Stimulated activated naive B cell treated with anti-CD40 and anti-IgM and Interleukin-4, amounts not matched to agents 10 μg/mL and 1 μg/mL and 100 μg/mL, for 72 hours (primary cell): ENCODE measurements at places on chromosomes 5 and 9.

GRCh38 chr5:186091-187041, 4.9 kb upstream of the LRRC14B start:
- no peaks in the 10 kb centered on the region for H3K36me3 ChIP-seq
- H3K27ac ChIP-seq, result no peak overlapping the region
- no peak overlapping the region for H3K4me3 ChIP-seq
- peaks cover 25% of the 10 kb centered on the region for H3K4me1 ChIP-seq
- DNase-seq, result no peak

DNA sequence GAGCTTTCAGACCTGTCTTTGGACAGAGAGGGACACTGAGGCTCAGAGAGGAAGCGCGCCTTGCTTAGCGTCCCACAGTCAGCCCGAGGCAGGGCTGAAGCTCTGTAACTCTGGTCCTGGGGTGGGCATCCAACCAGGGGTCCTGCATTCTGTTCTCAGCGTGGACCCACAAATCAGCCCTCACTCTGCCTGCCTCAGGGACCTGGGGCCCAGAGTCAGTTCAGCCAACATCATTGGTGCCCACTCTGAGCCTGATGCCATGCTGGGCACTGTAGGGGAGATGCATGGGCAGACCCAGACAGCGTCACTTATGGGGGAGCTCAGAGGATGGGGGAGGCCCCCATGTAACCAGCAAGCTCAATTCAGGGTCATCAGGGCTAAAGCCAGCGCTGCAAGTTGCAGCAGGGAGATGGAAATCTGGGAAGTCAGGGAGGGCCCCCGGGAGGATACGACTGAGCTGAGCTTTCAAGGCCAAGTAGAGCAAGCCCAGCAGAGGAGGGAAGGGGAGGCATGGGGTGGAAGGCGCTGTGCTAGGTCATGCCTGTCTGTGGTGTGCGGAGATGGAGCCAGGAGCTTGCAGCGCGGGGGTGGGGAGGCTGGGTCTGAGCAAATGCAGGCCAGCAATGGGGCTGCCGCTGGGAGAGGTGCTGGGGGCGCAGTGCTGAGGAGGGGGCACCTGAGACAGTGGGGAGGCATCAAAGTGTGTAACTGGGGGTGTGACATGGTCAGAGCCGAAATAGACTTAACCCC, 21.1 kb downstream of the CORO2A start:
- peaks cover 3% of the 10 kb centered on the region for H3K36me3 ChIP-seq
- no peak overlapping the region for H3K4me3 ChIP-seq
- no peaks in the 10 kb centered on the region for H3K4me1 ChIP-seq
- DNase-seq, result no peak
- peak overlapping the region; percentile 9 for H3K27ac ChIP-seq

GRCh38 chr5:95304711-95305110, 19.8 kb upstream of the MCTP1 start:
- no peaks in the 10 kb centered on the region for H3K36me3 ChIP-seq
- no peaks in the 10 kb centered on the region for H3K27me3 ChIP-seq
- no peak overlapping the region for H3K4me3 ChIP-seq
- no peak overlapping the region for H3K27ac ChIP-seq
- no peak for DNase-seq

DNA sequence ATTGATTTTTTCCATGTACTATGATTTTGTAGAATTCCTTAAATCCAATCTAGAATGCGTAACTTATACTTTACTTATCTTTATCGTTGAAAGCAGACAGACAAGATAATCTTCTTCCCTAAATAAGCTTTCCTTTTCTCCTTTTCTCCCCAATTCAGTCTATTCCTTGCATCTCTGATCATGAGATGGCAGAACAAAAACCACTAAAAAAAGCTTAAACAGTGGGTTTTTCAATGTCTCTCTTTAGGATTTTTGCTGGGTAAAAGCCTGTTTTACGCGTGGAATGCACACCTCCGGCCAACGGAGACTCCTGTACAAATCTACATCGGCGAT, 755 bp downstream of the CDKN2B start:
- DNase-seq, result no peak
- H3K4me1 ChIP-seq, result peaks cover 20% of the 10 kb centered on the region
- H3K27ac ChIP-seq, result peak overlapping the region; percentile 81

- peaks cover 4% of the 10 kb centered on the region for H3K36me3 ChIP-seq
- H3K4me1 ChIP-seq, result peaks cover 5% of the 10 kb centered on the region
- H3K4me3 ChIP-seq, result no peak overlapping the region
- H3K27me3 ChIP-seq, result peaks cover 71% of the 10 kb centered on the region
Observed at GRCh38 chr9:133716564-133717112, 21.5 kb downstream of the SARDH start.
